AG04450 (cell line): ENCODE measurements at places on chromosomes 1 and 21. TPM values are rescaled to one million over a fixed set of nuclear protein-coding genes. Genes with fewer than 3 reads are reported as not detected.

DNA sequence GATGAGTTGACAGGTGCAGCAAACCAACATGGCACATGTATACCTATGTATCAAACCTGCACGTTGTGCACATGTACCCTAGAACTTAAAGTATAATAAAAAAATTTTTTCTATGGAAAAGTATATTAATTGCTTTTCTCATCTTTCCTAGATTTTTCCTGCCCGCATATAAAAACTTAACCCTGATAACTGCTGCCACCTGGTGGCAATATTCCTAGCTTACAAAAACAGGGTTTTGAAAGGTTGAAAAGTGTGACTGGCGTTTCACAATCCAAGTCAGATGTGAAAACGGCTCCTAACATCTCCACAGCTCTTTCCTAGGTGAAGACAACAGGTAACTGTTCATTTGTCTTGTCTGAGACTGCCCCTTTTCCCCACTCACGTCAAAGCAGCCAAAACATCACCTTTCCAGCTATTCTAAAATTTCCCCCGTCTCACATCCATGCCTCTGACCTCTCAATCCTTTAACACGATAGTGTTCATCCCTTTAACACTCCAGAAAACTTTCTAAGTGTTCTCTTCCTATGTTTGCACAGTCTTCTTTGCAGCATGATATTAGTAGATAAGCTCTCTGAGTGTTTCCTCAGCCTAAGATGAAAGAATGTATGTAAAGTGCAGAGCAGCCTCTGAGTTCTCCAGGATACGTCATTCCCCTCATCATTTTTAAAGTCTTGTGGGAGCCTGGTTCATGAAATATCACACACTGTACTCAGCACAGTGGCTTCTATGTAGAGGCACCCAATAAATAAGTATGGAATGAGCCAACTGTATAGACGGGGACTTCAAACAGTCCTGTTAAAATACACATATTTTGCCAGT is 27.5 kb downstream of the OVGP1 start:
- no peak for DNase-seq

DNA sequence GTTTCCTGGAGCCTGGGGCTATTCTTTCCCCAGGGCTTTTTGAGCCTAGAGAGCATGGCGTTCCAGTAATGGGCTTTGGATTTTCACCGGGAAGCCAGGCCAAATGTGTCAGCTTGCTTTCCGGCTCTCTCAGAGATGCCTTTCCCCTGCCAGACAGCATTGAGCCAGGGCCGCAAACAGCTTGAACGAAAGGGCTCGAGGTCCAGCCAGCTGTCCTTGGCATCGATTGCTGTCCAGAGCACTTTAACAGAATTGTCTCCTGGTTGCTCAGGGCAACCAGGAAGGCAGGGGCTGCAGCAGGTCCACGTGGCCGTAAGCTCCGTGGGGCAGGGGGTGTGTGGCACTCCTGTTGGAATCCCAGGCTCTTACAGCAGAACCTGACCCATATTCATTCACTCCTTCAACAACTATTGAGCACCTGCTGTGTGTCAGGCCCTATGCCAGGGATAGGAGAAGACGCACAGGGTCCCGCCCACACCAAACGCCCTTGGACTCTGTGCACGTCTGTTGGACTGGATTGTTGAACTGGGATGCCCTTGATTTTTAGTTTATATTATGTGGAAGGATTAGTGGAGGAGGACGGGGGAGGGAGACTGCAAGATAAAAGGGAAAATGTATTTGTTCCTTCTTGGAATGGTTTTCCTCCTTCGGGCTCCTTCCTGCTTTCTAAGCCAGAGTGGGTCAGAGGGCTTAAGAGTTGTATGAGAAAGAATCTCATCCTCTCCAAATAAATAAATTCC is 38.7 kb upstream of the EFHD2 start:
- DNase-seq, result no peak

DNA sequence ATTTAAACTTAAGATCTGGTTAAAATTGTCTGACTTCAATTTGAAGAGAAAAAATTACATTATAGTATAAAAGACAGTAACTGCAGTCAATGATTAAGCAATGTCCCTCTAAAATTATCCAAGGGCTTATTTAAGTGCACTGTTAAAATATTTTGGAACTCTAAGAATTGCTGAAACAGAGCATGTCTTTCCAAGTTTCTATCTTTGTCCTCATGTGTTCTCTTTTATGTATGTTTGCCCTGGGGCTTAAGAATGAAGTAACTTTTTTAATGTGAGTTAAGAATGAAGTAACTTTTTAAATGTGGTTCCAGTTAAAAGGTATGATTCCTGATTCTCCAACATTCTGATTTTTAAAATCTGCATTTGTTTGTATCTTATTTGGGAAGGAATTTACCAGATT is 69.0 kb upstream of the MARK1 start:
- DNase-seq, result no peak

F13B gene
- polyA plus RNA-seq, result not detected in 2 replicates

- no peak for DNase-seq
Observed at GRCh38 chr1:221430152-221430960, 311.5 kb downstream of the DUSP10 start.

PALMD gene
- polyA plus RNA-seq, result 0.37 and 0.43 TPM in 2 replicates

DNA sequence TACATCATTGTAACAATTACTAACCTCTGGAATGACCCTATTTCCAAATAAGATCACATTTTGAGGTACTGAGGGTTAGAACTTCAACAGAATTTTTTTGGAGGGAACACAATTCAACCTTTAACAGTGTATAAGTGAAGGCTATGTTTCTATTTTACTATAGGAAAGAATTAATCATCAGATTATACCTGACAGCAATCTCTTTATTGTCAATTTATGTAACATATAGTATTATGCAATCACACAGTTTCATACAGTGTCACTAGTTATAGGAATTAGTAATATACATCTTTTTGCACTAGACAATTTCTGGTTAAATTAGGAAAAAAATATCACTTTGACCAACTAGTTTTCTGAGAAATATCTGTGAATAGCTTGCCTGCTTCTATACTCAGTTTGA is 59.1 kb downstream of the MSH4 start:
- no peak for DNase-seq

DNA sequence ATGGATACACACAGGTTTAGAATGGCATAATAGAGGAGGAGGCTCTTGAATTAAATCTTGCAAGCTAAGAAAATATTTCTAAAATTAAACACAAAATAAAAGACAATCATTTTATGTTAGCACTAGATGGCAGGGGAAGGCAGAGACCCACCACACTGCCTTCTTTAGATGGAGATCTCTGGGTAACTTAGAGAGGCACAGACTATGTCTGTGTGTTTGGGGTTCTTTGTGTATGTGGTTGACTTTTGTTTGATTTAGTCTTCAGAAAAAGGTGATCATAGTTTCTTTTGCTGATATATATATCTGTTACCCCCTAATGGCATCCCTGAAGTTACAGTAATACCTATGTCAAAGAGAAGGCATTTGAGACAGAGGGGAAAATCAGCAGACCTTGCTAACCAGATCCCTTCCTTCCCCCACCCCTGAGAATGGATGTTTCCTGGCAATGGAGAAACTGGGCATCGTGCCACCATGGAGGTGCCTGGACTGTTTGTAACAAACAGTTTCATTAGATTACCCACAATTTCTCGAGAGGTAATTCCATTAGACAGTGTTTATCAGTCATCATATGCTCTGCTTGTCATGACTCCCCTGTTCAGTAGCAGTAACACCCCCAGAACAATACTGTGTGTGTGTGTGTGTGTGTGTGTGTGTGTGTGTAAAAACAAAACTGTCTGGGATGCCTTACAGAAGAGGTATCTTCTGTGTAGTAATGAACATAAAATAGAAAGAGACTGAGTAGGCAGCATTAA is 228.3 kb upstream of the DEPDC1 start:
- DNase-seq, result no peak

DNA sequence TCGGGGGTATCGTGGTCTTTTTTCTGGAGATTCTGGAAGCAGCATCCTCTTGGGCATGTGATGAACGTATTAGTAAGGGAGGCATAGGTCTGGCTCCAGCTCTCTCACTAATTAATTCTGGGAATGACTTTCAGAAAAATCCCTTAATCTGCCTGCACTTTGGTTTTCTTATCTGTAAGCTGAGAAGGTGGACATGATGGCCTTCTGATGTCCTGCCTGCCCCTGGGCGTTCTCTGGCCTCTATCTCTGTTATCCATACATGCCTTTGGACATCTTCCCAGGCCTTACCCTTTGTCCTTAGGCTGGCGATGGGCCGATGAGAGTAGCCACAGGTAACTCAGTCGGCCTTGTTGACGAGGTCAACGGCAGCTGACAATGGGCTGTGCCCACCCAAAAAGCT is 8.8 kb downstream of the NTRK1 start:
- DNase-seq, result no peak

GRCh38 chr1:53616511-53616910 is 122.5 kb downstream of the GLIS1 start:
- no peak for DNase-seq
